ENCODE measurements at places on chromosomes 5 and 9.

DNA sequence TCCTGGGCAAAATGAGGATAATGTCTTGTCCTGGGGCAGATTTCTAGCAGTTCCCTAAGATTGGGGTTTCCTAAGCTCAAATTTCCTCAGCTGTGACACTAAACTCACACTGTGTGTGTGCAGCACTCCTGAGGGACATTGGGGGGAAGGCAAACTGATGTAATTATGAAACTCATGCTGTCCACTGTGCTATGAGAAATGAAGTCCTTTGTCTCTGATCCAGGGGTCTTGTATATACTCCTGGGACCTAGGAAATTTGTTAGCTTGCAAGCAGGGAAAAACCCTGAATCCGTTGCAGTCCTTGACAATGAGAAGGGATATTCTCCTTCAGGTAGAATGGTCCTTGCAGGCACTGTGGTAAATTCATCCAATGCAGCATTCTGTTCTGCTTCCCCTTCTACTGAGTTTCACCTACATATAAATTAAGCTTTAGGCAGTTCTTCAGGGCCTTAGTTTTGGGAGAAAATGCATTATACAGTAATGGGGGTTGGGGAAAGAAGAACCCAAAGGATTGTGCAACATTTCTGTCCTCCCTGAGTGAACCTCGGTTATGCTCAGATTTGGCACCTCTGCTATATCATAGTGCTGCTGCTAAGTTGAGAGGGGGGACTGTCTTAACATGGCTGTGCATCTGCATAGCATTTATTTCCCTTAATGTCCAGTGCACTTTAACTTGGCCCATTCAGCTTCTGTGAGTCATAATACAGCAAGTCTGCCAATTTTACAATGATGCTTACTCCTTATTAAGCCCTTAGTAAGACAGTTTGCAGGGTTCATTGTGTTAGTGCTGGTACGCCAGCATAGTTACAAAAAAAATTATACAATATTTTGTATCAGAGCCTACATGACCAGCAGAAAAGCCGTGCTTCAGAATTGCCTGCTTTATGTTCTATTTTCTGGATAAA, 80.2 kb downstream of the PJA2 start:
- no peak for DNase-seq

- DNase-seq: no peak
These were observed 49.0 kb upstream of the SUSD3 start for GRCh38 chr9:93009337-93010015.

DNA sequence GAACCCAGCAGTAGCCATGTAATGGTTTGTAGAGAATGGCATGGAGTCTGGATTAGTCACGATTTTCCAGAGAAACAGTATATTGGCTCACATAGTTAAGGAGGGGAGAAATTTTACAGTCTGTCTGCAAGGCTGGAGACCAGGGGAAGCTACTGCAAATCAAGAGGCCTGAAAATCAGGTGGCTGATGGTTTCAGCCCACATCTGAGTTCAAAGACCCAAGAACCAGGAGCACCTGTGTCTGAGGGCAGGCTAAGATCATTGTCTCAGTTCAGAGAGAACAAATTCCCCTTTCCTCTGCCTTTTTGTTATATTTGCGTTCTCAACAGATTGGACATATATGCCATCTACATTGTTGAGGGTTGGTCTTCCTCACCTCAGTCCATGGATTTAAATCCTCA, 207.5 kb upstream of the IRX2 start:
- DNase-seq: no peak

GRCh38 chr5:5637173-5637572, 214.7 kb downstream of the ICE1 start:
- DNase-seq: no peak

DNA sequence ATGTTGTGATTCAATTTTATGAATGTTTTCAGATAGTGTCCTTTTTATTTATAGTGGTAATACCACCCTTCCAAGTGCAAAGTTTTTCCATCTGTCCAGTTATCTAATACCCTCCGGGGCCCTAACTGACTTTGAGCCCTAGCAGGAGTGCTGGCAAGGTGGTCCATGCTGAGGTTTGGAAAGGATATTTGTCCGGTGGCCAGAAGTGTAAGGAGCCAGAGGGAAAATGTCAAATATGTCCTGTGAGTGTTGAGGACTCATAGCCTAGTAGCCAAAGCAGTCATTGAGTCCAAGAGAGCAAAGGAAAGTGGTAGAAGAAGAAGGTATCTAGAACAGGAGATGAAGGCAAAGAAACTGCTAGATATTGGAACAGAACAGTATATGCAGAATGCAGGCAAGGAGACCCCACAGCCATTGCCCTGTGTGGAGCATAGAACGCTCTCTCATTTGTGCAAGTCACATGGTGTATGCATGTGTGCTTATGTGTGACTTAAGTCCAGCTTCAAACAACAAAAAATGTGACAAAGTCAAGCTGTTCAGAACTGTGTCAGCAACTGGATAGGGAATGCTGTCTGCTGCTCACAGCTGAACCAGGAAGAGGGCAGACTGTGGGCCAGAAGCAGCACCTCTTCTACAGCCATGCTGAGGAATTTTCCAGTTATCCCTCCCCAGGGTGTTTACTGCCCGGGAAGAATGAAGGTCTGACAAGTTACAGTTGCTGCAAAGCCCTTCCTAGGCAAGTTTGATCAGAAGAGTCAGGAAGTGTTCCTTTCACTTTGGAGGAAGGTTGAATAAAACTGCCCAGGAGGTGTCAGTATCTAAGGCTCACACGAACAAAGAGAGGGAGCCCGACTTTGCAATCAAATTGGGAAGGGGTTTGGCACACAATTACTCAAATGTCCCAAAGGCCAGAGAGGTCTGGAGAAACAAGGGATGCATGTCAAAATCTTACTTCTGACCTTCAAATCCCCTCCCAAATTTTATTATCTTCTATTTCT, 463.3 kb upstream of the DMAC1 start:
- no peak for DNase-seq

DNA sequence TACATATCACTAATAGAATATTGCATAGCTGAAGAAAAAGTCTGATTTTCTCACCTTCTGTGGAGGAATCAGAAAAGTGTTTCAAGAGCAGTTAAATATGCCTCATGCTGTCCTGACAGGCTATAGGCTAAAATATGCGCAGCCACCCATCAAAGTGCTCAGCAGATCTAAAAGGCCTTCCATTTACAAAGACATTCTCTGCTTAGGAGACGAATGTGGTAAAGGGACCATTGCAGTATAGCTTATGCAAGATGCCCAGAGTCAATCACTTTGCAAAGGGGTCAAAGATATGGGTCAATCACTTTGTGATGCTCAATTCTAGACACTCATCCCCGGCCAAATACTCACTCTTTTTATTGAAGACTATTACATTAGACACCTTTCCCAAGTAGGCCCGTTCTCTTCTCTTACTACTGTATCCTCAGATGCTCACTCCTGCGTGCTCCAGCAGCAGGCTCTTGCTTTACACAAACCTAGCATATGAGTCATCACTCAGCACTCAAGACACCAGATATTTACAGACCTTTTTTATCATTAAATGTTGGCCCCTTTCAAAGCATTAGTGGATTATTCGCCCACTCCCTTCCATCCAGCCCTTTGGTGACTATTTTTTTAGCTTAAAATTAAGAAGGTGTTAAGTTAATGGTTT, 568.2 kb upstream of the CDH18 start:
- DNase-seq: no peak

- DNase-seq: no peak
These were observed 68.9 kb upstream of the EFNA5 start for GRCh38 chr5:107739661-107740060.

- no peak for DNase-seq
These were observed 362.9 kb downstream of the CCDC171 start for GRCh38 chr9:15915711-15916110.

GRCh38 chr5:154419236-154419635, 26.6 kb upstream of the SAP30L start:
- DNase-seq: no peak

DNA sequence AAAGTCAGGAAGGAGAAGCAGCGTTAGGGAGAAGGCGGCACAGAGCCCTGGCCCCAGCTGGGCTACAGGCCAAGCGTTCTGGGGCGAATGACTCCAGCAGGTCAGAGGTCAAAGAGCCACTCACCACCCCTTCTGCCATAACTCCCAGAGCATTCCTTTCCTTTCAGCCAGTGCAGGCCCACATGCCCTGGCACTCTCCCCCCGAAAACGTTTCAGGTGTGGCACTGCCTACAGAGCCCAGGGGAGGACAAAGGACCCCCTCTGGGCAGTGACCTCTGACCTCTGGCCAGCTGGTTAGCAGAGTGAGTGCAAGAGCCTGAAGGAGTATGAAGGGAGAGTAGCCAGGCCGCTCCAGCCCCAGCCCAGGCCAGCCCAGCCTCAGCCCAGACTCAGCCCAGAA, 4.9 kb downstream of the ABCA2 start:
- DNase-seq: no peak

DNA sequence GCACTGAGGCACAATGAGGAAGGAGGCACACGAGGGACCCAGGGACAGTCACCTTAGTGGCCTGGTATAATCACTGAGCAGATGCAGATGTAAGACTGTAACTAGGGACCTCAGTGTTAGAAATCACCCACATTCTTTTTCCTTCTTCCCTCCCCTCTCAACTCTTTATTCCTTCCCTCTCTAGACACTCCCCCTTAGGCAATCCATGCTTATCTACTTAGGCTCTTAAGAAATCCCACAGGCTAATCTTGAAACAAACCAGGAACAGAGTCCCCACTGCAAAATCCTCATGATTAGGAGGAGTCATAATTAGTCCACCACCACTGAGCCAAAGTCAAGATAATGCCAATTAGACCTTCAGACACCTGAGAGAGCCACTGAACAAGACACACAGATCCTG, 84.7 kb downstream of the ELAVL2 start:
- no peak for DNase-seq

DNA sequence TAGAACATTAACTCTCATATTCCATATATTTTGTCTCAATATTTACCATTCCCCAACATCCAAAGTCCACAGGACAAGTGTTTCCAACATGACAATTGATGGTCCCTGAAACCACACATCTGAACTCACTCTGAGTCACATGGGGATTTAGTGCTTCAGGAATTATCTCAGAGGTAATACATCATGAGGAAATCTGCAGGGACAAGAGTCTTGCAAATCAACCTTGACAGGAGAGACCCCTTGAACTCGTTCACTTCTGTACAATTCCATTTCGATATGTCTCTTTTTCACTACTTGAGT, 119.7 kb upstream of the ABCA1 start:
- DNase-seq: no peak

- DNase-seq: no peak
These were observed 245.9 kb downstream of the SYK start for GRCh38 chr9:91047529-91047928.

DNA sequence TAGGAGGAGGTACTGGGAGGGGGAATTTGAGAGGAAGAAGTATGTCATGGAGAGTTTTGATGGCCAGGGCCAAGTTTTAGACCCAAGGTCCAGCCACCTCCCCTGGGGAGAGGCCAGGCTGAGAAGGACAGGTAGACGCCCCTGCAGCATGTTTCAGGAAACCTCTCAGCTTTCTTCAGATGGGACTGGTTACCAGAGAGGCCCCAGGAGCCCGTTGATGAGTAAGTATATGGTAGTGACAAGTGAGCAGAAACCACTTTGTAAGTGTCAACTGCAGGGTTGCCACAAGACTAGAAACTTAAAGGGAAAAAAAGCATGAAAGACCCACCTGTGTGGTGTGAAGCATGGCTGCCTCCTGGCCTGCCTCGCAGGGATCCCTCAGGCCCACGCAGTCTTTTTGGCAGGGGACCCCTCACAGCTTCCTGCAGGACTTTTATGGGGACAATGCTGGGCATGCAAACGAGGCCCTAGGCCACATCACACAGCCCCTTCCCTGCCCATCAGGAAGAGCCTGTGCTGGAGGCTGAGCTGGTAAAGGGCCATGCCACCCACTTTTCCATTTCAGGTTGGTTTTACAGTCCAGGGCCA, 255.9 kb downstream of the FSTL4 start:
- DNase-seq: no peak

GRCh38 chr9:123883634-123884033, 46.3 kb downstream of the DENND1A start:
- no peak for DNase-seq

GRCh38 chr5:180197016-180197702, 11.9 kb downstream of the RASGEF1C start:
- no peak for DNase-seq

DNA sequence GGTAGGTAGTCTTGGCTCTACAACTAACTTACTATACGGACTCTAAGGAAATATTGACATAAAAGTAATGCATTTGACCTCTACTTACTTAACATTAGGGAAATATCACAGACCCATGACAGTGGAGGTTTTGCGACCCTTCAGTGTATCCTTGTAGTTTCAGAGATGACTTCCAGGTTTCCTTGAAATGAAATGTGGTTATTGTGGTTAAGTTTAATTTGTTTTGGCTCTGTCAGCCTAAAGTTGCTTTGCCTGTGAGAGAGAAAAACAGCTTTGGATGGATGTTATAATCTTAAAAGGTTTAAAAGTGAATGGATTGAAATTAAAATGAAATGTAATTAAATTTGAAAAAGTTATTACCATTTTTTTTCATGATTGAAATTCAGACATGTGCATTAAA, 42.9 kb downstream of the LRRTM2 start:
- DNase-seq: no peak

DNA sequence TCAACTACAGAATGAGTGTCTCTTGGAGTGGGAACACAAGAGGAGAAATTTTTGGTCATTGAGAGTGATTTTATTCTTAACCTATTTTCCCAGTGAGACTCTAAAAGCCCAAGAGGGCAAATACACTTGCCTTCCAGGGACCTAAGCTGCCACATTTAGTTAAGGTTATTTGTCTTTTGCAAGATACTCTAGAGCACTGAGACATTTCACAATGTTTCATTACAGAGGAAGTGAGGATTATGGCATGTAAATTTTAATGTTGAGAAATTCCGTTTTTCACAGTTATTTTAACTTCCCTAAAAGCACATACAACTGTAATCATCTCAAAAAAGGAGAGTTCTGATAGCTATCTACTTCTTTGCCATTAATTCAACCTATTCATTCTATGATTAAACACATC, 38.7 kb upstream of the RAB3C start:
- no peak for DNase-seq

- DNase-seq: no peak
These were observed 233.7 kb downstream of the ADAMTSL1 start for GRCh38 chr9:18707489-18708205.

DNA sequence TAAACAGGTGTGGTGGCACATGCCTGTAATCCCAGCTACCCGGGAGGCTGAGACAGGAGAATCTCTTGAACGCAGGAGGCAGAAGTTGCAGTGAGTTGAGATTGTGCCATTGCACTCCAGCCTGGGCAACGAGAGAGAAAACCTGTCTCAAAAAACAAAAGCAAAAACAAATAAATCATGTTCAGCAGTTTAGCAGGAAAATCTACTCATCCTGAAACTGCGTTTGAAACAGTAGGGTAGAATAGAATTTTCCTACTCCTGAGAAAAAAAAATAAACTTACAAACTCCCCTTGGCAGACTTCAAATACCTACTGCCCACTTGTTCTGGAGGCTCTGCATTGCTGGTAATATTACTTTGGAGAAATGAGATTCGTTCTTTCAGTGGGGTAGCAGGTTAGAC, 367.7 kb downstream of the GADD45G start:
- DNase-seq: no peak

GRCh38 chr9:77877976-77878375, 153.6 kb downstream of the GNAQ start:
- DNase-seq: no peak

- no peak for DNase-seq
These were observed 20.5 kb upstream of the RALGPS1 start for GRCh38 chr9:126894052-126894603.
